ENCODE measurements at places on chromosomes 2 and 18.
A peak's percentile ranks its signal among the peaks of the same experiment; 100 is the strongest.

- DNase-seq, result no peak
Measured at GRCh38 chr2:205800773-205801172, 118.5 kb downstream of the NRP2 start.

DNA sequence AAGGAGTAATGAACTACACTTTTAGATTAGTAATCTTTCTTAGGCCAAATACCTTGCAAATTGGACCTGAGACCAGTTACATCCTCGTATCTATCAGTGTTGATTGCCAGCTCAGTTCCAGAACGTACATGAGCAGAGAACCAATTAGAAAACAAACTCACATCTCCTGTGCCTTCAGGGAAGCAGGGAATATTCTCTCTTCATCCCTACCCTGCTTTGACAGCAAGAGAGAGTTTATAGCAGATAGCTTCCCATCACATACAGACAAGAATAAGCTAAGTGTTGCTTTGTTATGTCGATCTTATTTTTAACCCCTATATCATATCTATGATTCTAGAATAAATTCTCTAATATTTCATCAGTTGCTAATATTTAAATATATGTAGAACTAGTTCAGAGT, 181.8 kb downstream of the DSC3 start:
- DNase-seq, result no peak

DNA sequence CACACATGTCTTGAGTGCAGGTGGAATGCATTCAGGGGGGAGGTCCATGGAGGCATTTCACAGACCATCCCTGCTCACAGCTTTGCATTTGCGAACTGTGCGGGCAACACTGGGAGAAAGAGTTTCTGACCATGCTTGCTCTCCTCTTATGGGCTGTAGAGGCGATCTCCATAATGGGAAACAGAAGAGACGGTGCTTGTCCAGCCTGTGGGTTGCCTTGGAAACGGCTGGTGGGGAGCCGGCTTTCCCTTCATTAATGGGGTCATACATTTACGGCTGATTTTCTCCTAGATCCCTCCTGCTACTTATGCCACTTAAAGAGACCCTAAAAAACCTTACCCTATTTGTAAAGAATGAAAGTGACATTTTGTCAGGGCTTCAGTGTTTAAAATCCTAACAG, 147.4 kb downstream of the SOX11 start:
- no peak for DNase-seq

- DNase-seq, result no peak
Measured at GRCh38 chr2:234670806-234671205, 173.9 kb upstream of the ARL4C start.

GRCh38 chr2:210443527-210443926, 33.0 kb downstream of the LANCL1 start:
- no peak for DNase-seq

- DNase-seq, result no peak
Measured at GRCh38 chr2:232436381-232437194, 19.4 kb upstream of the ALPI start.

DNA sequence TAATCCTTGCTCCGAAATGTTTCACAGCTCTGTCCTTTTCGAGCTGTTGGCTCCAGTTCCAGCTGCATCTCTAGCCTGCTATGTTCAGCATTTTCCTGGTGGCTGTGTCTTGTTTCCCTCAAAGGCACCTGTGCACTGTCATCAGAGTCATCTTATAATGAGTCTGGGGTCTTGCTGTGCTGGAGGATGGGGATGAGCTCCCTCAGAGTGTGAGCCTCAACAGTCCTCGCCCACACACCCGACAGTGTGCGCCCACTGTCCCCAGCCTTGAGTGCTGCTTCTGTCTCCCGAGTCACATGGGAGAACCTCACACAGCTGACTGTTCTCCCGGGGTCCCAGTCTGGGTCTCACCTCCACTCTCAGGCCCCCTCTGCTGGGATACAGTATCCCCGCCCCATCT, 25.4 kb downstream of the SPP2 start:
- no peak for DNase-seq

GRCh38 chr2:51971136-51971535, 939.2 kb upstream of the NRXN1 start:
- DNase-seq, result no peak

DNA sequence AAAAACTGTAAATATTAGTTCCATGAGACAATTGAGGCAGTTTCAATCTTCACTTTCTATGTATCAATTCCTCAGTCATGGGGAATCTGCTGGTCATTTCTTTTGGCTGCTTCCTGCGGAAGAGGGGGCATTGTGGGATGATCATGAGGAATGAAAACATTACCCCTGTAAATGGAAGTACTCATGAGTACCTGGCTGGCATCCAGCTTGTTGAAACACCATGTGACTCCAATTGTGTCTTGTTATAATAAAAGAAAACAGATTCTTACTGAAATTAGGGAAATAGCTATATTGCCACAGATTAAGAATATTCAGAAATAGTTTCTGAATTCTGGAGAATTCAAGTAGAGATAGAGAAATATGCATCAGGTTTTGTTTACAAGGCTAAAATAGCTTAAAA, 41.6 kb upstream of the GPR39 start:
- DNase-seq, result no peak

- peak; percentile 29 for DNase-seq
Measured at GRCh38 chr2:149167001-149167780, 128.7 kb downstream of the LYPD6B start.

DNA sequence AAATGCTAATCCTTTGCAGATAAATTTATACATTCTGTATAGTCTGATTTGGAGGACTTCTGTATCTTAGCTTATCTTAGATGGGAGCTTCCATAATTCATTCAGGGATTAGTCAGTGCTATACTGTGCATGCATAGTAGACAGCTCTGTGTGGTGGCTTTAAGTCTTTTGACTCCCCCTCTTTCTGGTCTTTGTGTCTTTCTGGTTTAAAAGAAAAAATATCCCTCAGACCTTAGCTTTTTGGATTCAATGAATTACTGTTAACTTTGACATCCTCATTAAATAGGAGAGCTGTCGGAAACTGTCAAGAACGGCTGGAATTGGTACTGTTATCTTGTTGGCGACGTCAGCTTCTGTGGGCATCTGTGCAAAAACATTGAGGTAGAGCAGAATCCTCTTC, 130.4 kb downstream of the SPTBN1 start:
- DNase-seq, result no peak

DNA sequence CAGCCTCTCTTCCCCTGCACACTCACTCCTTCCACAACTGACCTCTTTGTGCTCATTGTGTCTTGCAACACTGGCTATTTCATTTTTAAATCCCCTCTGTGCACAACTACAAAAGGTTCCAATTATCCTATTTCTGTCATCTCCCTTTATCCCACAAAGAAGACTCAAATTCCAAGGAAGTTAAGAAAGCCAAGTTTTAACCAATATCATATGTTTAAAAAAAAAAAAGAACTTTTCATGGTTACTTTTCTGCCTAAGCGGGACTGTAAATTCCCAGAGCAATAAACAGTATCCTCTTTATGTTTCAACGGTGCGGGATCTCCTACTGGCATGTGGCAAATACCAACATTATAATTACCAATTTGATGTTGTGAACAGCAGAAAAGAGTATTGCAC, 83.8 kb downstream of the DOCK10 start:
- no peak for DNase-seq

DNA sequence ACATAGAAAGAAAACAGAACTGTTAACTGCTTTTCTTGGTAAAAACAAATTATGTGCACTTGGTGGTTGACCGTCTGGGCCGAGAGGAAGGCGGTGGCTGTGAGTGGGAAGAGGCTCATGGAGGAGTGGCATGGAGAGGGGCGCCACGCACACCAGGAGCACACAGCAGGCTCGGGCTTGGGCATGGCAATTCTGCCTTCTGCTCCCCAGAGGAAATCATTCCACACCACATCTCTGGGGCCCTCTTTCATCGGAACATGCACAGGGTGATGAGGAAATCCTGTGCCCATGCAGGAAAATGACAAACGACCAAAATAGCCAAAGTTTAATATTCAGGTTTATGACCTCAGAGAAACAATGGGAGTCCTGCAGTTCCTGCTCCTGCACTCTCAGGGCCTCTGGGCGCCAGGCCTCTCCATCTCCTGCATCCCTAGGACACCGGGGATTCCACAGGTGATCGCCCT, 26.4 kb downstream of the WDFY1 start:
- no peak for DNase-seq

GRCh38 chr2:42903821-42904575, 111.6 kb upstream of the HAAO start:
- DNase-seq, result no peak

- no peak for DNase-seq
Measured at GRCh38 chr2:127105656-127106456, 1.1 kb downstream of the BIN1 start.

DNA sequence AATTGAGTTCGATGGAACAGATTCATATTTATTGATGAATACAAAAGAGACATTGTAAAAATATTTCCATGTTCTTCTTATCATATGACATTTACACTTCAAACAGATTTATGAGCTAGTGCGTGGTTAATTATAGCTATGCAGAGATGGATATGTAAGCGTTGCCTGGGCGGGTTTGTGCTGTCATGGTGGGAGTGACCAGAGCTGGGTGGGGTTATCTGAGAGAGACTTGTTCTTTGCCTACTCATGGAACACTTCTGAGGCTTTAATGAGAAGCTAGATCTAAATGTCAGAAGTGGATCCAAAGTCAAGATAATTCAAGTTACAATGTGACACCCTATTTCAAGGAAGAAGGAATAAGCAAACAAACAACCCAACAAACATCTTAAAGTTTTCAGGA, 162.3 kb upstream of the ZEB2 start:
- no peak for DNase-seq

GRCh38 chr2:58081000-58081399, 34.4 kb downstream of the VRK2 start:
- no peak for DNase-seq

GRCh38 chr18:46302528-46303485, 198.6 kb downstream of the HAUS1 start:
- no peak for DNase-seq

- DNase-seq, result no peak
Measured at GRCh38 chr2:204116159-204116792, 179.7 kb downstream of the ICOS start.

DNA sequence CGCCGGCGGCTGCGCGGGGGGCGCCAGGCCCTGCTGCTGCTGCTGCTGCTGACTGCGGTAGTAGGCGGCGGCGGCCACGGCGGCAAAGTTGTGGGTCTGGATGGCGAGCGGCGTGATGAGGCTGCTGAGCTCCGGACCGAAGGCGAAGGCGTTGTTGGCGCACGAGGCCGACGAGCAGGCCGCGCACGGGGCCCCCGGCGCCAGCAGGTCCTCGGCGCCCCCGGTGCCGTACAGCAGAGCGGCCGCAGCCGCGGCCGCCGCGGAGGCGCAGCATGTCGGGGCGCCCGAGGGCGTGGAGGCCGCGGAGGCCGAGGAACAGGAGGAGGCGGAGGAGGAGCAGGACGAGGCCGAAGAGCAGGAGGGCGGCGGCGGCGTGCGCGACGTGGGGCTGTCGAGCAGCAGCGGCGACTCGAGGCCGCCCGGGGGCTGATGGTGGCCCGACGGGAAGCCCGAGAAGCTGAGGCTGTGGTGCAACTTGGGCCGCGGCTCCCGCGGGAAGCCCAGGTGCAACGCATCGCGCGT, 1.8 kb downstream of the ZFP36L2 start:
- peak; percentile 37 for DNase-seq

GRCh38 chr2:53096351-53096750, 671.3 kb upstream of the CHAC2 start:
- no peak for DNase-seq

DNA sequence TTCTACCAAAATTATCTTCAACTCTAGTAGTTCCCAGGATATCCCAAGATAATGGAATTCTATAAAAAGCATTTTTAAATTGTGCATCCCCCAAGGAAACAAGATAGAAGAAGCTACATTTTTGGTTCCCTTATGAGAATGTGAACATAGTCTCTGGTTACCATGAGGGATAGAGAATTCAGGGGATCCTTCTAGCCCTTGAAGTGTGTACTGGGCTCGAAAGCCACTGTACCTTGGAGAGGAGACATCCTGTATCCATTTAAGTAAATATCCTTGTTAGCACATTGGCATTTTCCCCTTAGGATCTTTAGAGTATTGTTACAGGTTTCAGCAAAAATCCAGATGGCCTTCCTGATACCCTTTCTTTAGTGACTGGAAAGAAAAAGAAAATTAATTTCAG, 228.5 kb downstream of the RTP5 start:
- no peak for DNase-seq

- DNase-seq, result no peak
Measured at GRCh38 chr2:18926631-18927524, 337.5 kb upstream of the NT5C1B start.

DNA sequence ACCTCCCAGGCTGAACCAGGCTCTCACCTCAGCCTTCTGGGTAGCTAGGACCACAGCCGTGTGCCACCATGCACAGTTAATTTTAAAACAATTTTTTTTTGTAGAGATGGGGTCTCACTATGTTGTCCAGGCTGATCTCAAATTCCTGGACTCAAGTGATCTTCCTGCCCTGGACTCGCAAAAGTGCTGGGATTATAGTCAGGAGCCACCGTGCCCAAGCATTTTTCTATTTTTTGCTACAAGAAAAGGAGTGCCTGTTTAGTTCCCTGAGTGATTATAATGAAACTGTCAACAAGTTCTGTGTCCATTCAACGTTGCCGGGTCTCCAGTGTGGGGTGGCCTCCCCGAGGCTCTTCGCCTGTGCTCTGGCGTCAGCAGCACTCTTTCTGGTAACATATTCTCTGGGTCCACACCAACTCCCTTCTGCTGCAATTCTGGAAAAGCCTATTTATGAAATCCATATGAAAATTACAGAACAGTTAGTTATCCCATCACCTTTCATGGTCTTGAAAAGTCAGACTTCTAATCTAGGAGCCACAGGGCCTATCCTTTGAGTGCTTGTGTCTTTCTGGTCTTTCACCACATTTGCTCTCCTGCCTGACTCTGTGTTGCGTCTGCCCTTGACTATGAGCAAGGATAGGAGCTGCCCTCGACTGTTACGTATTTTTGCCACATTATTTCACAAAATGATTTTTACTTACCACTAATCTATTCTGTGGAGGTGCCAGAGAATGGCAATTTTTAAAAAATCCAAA, 172.7 kb downstream of the SOCS6 start:
- no peak for DNase-seq

GRCh38 chr2:21580391-21580790, 456.6 kb downstream of the TDRD15 start:
- DNase-seq, result no peak

- DNase-seq, result no peak
Measured at GRCh38 chr2:113922335-113922734, 32.4 kb downstream of the ACTR3 start.

DNA sequence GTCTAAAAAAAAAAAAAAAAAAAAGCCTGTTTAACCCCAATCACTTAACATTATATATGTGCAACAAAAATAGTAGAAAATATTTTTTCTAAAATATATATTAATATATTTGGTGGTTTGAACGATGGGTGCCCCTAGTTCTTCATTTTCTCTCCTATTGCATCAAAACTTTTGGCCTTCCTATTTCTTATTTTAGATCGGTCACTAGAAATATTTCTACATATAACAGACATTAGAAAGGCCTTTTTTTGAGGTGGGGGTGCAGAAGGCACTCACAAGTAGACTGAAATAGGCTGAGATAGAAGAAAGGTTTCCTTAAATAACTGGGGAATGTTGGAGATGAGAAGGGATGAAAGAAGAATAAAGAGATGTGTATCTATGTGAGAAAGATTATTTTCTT, 49.3 kb upstream of the AP1S3 start:
- DNase-seq, result no peak

- no peak for DNase-seq
Measured at GRCh38 chr2:226378753-226379705, 420.6 kb downstream of the IRS1 start.
